ENCODE measurements at places on chromosomes 7 and 10. TPM values are rescaled to one million over a fixed set of nuclear protein-coding genes. Genes with fewer than 3 reads are reported as not detected.

The ZNF107 gene
- total RNA-seq, result 23.4 TPM

- no peak for ATAC-seq
Observed at GRCh38 chr10:31099094-31099493, 67.4 kb upstream of the ZNF438 start.

The BRAF gene
- 27.6 TPM for total RNA-seq

DNA sequence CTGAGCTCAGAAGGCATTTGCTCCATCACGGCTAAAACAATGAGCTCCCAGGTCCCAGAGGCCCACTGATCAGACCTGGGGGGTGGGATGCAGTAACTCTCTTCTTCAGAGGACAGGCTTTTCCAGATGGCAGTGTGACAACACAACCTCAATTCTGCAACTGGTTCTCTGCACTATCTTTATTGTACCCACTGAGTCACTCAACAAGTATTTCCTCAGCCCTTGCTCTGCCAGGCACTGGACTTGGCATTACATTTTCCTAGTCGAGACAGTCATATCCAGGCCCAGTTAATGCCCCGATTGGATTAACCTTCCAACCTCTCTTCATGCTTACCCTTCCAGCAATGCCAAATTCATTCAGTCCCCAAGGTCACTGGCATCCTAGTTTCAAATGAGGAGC is 72.6 kb downstream of the JAZF1 start:
- no peak for ATAC-seq

DNA sequence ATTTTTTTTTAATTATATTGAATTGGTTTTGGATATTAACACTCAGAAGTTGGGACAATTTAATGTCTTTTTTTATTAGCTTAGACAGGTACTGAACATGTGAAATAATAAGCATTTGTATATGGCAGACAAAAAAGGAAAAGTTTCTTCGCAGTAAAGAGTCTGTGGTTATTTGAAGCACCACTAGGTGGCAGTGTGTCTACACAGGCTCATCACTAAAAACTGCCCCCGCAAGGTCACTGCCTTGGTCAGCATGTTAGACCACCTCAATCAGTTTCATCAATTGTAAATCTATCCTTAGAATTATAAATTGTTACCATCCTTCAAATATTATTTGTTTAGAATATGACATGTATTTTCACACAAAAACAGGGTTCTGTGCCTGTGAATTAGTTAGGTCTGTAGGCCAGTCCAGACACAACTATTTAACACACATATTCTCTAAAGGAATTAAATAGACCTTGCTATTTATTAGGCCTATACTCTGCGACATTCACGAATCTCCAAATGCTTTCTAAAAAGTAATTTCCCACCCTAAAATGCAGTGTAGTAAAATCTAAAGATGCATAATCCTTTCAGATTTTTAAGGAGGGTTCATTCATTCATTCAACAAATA is 17.0 kb downstream of the PNLIPRP3 start:
- ATAC-seq, result no peak

Measured in activated T-helper 17 cell treated with anti-CD3 and anti-CD28 coated beads, Interleukin-2, amount 50 U/mL, for 72 hours (primary cell).